ENCODE measurements at places on chromosomes 12 and 14. TPM values are rescaled to one million over a fixed set of nuclear protein-coding genes. Genes with fewer than 3 reads are reported as not detected.
A peak's percentile ranks its signal among the peaks of the same experiment; 100 is the strongest.

GRCh38 chr14:104950021-104950420, 25.3 kb downstream of the PLD4 start:
- H3K27me3 ChIP-seq: no peaks in the 10 kb centered on the region
- H3K27ac ChIP-seq: no peak overlapping the region
- DNase-seq: no peak
- no peaks in the 10 kb centered on the region for H3K36me3 ChIP-seq
- H3K4me3 ChIP-seq: no peak overlapping the region

GRCh38 chr12:92138626-92139025, 7.0 kb downstream of the BTG1 start:
- H3K4me1 ChIP-seq: peaks cover 55% of the 10 kb centered on the region
- no peak for DNase-seq
- peak overlapping the region; percentile 18 for H3K27ac ChIP-seq
- no peaks in the 10 kb centered on the region for H3K27me3 ChIP-seq
- H3K4me3 ChIP-seq: peak overlapping the region; percentile 94

- DNase-seq: no peak
Measured at GRCh38 chr12:121775501-121775900, 18.0 kb downstream of the RHOF start.

Gene B3GNT4
- total RNA-seq: 0.30 TPM

DNA sequence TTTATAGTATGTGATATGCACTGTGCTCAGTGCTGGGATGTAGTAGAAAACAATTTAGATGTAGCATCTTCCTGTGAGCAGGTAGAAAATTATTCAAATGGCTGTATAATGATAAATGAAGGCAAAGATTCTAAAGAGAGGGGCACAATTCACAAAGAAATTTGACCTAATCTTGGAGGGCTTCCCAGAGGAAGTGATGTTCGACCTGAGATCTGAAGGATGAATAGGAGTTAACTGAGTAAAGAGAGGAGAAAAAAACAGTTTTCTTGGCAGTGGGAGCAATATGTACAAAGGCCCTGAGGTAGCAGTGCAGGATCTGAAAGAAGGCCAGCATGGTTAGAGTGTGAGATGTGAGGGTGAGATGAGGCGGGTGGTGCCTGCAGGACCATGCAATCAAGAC, 15.2 kb downstream of the RPH3A start:
- no peaks in the 10 kb centered on the region for H3K36me3 ChIP-seq
- H3K4me3 ChIP-seq: no peak overlapping the region
- DNase-seq: no peak
- H3K4me1 ChIP-seq: no peaks in the 10 kb centered on the region
- no peaks in the 10 kb centered on the region for H3K27me3 ChIP-seq

GRCh38 chr12:94942663-94943062, 60.8 kb downstream of the NDUFA12 start:
- peaks cover 15% of the 10 kb centered on the region for H3K4me1 ChIP-seq
- no peaks in the 10 kb centered on the region for H3K27me3 ChIP-seq
- no peak overlapping the region for H3K4me3 ChIP-seq
- H3K36me3 ChIP-seq: no peaks in the 10 kb centered on the region

DNA sequence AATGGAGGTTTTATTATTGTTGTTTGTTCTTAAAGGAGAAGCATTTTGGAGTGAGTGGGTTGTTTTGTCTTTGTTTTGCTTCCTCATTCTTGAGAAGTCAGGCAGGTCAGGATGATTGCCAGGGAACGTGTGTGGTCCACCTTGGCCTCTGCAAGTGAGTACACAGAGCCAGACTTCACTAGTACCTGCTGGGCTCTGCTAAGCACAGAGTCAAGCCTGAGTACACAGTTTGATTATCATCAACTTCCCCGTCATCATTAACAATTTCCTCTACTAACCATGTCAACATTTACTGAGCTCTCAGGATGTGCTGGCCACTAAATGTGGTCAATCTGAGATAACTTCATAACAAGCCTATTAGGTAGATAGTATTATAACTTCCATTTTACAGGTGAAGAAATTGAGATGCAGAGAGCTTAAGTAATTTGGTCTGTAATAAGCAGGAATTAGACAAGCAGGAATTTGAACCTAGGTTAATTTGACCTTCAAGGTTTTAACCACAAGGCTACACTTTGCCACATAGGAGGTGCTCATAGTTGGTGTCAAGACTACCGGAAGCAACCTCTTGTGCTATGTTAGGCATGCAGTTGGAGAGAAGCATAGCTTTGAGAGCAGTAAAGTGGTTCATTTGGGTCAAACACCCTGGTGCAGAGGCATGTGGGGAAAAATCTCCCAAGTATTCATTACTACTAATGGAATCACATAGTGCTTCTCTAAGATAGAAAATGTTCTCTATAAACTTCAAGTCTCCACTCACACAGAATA, 178.3 kb downstream of the NUAK1 start:
- no peak overlapping the region for H3K27ac ChIP-seq
- no peaks in the 10 kb centered on the region for H3K27me3 ChIP-seq
- H3K4me3 ChIP-seq: no peak overlapping the region
- DNase-seq: no peak
- H3K36me3 ChIP-seq: no peaks in the 10 kb centered on the region

DNA sequence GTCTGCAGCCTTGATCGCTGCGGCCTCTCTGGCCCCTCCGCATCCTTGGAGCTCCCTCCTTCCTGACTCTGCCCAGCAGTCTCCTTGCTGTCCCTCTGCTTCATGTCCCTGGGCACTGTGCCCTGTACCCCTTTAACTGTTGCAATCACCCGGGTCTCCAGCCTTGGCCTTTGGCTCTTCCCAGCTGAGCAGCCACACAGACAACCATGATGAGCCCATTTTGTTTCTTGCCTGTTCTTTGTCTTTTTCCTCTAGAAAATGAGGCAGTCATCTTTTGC, 40.6 kb upstream of the MEG3 start:
- H3K4me3 ChIP-seq: no peak overlapping the region

Gene ZNF26
- total RNA-seq: 13.6 TPM

Gene APOF
- not detected for total RNA-seq

- no peak overlapping the region for H3K27ac ChIP-seq
- H3K4me1 ChIP-seq: peaks cover 25% of the 10 kb centered on the region
- no peak overlapping the region for H3K4me3 ChIP-seq
Measured at GRCh38 chr14:68307790-68308168, 485.1 kb downstream of the ZFP36L1 start.

Gene OTUB2
- 9.6 TPM for total RNA-seq

DNA sequence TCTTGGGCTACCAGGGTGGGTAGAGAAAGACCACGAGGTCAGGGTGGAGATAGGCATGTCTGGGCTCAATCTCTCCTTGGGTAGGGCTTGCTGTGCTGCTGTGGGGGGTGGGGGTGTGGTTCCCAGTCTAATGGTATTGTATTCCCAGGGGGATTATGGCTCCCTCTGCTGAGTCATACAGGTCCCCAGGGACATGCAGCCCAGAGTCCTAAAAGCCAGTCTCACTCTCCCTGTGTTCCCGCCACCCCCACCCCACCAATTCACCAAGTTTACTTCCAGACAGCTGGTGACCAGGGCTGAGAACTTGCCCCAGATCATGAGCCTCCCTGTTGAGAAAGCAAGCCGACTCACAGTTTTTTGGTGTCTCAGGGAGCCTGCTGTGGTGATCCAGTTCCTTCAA, 367.6 kb downstream of the C12orf75 start:
- H3K27me3 ChIP-seq: no peaks in the 10 kb centered on the region
- no peak overlapping the region for H3K4me3 ChIP-seq
- DNase-seq: no peak
- H3K4me1 ChIP-seq: no peaks in the 10 kb centered on the region
- H3K27ac ChIP-seq: no peak overlapping the region

DNA sequence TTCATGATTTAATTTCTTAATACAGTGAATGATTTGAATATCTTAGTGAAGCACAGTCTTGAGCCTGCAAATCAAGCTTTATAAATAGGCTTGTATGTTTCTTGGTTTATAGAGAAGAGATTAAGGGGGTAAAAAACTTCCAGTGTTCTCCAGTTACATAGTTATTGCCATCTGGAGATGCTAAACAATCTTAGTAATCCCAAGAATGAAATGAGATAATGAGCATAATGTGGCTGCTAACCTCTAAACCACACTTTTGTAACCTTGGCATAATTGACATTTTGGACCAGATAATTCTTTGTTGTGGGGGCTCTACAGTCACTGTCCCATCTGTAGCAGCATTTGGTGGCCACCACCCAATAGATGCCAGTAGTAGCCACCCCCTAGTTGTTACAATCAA, 316.8 kb downstream of the CCDC91 start:
- DNase-seq: no peak
- H3K4me1 ChIP-seq: no peaks in the 10 kb centered on the region
- H3K4me3 ChIP-seq: no peak overlapping the region
- no peaks in the 10 kb centered on the region for H3K27me3 ChIP-seq
- no peaks in the 10 kb centered on the region for H3K36me3 ChIP-seq
- H3K27ac ChIP-seq: no peak overlapping the region

Gene TAS2R9
- total RNA-seq: not detected

- DNase-seq: no peak
- H3K27ac ChIP-seq: no peak overlapping the region
- peaks cover 9% of the 10 kb centered on the region for H3K4me1 ChIP-seq
- H3K4me3 ChIP-seq: no peak overlapping the region
- no peaks in the 10 kb centered on the region for H3K36me3 ChIP-seq
Measured at GRCh38 chr12:124732275-124733075, 131.2 kb downstream of the SCARB1 start.

- H3K27ac ChIP-seq: no peak overlapping the region
- H3K4me1 ChIP-seq: peaks cover 12% of the 10 kb centered on the region
- peaks cover 93% of the 10 kb centered on the region for H3K27me3 ChIP-seq
Measured at GRCh38 chr14:38208618-38209562, 1.2 kb downstream of the SSTR1 start.

GRCh38 chr12:104243551-104243950, 28.0 kb downstream of the TXNRD1 start:
- H3K36me3 ChIP-seq: no peaks in the 10 kb centered on the region
- H3K27me3 ChIP-seq: no peaks in the 10 kb centered on the region
- H3K4me1 ChIP-seq: no peaks in the 10 kb centered on the region
- no peak overlapping the region for H3K4me3 ChIP-seq

- peaks cover 54% of the 10 kb centered on the region for H3K27me3 ChIP-seq
- H3K36me3 ChIP-seq: no peaks in the 10 kb centered on the region
- DNase-seq: no peak
- peaks cover 11% of the 10 kb centered on the region for H3K4me1 ChIP-seq
- H3K27ac ChIP-seq: no peak overlapping the region
Measured at GRCh38 chr12:15787778-15788177, 1.4 kb downstream of the EPS8 start.

DNA sequence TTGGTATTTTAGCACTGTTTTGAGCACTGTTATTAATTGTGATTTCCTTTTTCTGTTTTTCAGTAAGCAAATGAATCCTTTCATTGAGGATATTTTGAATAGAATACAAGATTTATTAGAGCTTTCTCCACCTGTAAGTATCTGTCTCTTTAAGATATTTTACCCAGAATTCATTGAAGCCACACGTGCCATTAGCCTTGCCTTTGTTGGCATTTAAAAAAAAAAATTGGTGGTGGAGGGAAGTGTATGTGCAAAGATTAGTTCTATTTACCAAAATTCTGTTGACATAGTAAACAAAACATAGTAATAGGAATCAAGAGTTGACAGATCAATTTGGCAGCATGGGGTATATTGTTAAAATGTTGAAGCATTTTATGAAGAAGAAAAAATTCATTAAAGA, 23.8 kb downstream of the XPOT start:
- H3K4me1 ChIP-seq: no peaks in the 10 kb centered on the region
- peaks cover 32% of the 10 kb centered on the region for H3K36me3 ChIP-seq
- no peaks in the 10 kb centered on the region for H3K27me3 ChIP-seq
- DNase-seq: no peak
- H3K4me3 ChIP-seq: no peak overlapping the region

DNA sequence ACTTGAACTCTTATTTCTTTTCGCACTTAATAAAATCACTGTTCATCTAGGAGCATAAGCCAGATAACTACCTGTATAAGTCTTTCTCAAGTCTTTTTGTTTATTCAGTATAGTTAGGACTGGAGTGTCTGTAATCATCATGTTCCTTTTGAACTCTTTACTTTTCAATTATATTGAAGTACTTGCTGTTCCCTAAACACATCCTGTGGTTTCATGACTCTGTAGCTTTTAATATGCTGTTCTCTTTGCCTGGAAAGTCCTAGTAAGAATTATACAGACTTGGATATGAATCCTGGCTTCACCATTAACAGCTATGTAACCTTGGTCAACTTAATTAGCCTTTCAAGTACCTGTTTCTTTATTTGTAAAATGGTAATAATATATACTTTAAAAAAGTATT, 88.2 kb downstream of the CCDC91 start:
- no peaks in the 10 kb centered on the region for H3K27me3 ChIP-seq
- no peaks in the 10 kb centered on the region for H3K4me1 ChIP-seq
- no peak overlapping the region for H3K4me3 ChIP-seq
- H3K27ac ChIP-seq: no peak overlapping the region
- DNase-seq: no peak
- H3K36me3 ChIP-seq: no peaks in the 10 kb centered on the region

- no peak overlapping the region for H3K4me3 ChIP-seq
- no peaks in the 10 kb centered on the region for H3K36me3 ChIP-seq
- no peaks in the 10 kb centered on the region for H3K27me3 ChIP-seq
- H3K4me1 ChIP-seq: peaks cover 18% of the 10 kb centered on the region
- H3K27ac ChIP-seq: no peak overlapping the region
Measured at GRCh38 chr14:61229475-61229888, 51.7 kb downstream of the TMEM30B start.

Gene LRTM2
- total RNA-seq: 0.09 TPM

DNA sequence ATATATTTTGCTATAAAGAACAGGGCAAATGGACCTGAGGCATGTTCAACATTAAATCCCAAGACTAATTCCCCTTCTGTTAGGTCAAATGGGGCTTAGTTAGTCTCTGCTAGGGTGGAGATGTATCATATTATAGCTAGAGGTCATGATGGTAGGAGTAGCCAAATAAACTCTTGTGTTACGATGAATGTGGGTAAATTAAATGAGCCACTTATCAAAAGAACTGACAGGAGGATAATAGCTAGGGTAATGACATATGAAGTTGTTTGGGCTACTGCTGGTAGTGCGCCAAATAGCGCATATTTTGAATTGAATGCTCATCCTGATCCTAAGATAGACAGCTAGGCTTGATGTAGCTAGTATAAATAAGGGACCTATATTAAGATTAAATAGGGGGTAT, 445.0 kb downstream of the GXYLT1 start:
- no peak overlapping the region for H3K4me3 ChIP-seq
- no peaks in the 10 kb centered on the region for H3K36me3 ChIP-seq
- no peaks in the 10 kb centered on the region for H3K4me1 ChIP-seq
- no peak overlapping the region for H3K27ac ChIP-seq

Gene PABPN1
- 264 TPM for total RNA-seq

GRCh38 chr12:50488801-50489200, 16.0 kb upstream of the DIP2B start:
- no peaks in the 10 kb centered on the region for H3K27me3 ChIP-seq
- H3K4me3 ChIP-seq: no peak overlapping the region
- H3K4me1 ChIP-seq: no peaks in the 10 kb centered on the region
- no peaks in the 10 kb centered on the region for H3K36me3 ChIP-seq
- no peak for DNase-seq
- H3K27ac ChIP-seq: no peak overlapping the region

DNA sequence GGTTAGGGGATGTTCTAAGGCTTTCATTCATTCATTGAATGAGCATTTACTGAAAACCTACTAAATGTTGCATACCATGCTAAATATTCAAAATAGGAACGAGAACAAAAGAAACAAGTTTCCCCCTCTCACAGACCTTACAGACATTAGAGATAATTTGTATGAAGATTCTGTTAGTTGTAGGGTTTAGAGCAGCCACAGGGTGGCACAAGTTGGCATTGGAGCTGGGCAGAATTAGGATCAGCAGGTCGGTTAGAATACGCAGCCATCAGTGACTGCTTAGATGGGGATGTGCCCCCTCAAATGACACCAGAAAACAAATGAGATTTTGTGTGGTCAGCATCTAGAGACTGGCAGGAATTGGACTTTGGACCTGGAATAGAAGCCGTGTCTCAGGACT, 166.3 kb upstream of the DAAM1 start:
- DNase-seq: no peak
- no peaks in the 10 kb centered on the region for H3K27me3 ChIP-seq
- no peak overlapping the region for H3K27ac ChIP-seq
- H3K4me3 ChIP-seq: no peak overlapping the region
